ENCODE measurements at places on chromosomes 3 and 15. TPM values are rescaled to one million over a fixed set of nuclear protein-coding genes. Genes with fewer than 3 reads are reported as not detected.

DNA sequence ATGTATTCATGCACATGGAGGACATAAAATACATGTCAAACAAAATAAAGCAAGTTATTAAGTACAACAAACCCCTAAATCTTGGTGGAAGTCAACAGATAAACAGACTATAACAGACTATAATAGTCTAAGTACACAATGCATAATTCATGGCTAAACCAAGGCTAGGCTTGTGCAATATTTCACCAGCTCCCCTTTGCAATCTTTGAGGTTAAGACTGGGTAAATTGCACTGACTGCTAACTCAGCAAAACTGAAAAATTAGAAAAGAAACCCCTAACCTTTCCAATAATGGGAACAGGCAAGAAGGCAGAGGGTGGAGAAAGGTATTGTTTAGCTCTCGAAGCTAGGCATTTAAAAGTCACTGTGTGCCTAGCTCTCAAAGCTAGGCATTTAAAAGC, 304.9 kb upstream of the WNT5A start:
- no peak for DNase-seq

- DNase-seq: no peak
Measured at GRCh38 chr3:110199588-110199943, 862.2 kb upstream of the DPPA4 start.

- DNase-seq: no peak
Measured at GRCh38 chr15:74783072-74783807, 1.4 kb downstream of the CSK start.

Gene C3orf80
- polyA plus RNA-seq: 0.35 TPM

Gene TTLL13
- 0.13 TPM for polyA plus RNA-seq

DNA sequence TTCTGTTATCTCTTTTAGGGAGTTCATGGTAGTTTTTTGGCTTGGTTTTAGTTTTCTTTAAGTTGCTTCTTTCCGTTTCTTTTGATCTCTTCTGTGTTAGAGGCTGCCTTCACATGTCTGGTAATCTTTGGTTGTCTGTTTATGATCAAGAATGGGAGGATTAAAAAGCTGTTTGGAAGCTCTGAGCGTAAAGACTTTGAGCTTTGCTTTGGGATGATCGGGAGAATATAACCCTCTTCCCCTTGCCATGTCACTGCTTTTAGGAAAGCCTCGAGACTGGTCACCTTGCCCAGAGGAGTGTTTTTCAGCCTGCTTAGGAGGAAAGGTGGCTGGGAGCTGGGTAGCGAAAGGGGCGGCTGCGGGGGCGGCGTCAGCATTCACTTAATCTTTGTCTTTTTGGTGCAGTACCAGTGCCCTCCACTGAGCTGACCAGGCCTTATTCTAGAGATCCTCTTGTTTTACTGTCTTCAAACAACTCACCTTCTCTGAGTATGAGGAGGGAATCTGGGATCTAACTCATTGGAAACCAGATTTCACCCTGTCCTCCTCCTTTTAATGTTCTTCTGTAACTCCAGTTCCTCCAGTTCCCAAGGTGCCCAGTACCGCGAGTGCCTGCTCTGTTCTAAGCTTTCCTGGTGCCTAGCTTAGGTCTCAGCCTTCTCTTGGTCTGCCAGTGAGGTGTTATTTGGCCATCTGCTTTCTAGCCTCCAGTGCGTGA, 15.5 kb downstream of the TATDN2 start:
- no peak for DNase-seq

GRCh38 chr15:83549623-83550022, 102.5 kb downstream of the SH3GL3 start:
- no peak for DNase-seq

DNA sequence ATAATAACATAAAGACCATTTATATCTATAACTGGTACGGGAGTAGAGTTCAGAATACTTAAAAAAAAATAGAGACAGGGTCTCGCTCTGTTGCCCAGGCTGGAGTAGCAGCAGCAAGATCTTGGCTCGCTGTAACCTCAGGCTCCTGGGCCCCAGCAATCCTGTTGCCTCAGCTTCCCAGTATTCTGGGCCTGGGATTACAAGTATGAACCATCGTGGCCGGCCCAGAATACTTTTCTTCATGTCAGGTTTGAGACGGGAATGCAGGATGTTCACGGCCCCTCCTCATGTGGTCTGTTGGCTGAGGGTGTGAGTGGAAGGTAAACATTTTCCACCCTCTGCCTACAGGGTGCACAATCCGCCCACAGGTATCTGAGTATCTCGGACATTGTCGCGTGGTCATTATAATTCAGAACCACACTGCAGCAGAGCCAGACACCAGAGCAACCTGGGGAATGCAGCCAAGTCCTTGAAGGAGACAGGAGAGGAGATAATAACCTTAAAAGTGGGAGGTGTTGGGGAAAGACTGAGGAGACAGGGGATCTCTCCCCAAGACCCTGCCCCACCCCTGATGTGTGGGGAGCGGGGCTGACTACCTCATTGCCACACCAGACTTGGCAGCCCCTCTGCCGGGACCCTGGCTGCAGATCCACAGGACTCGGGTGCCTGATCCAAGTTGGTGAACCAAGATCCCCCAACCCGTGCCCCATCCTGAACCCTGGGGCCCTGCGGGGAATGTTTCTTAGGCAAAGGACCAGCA, 106.8 kb downstream of the ADCY5 start:
- no peak for DNase-seq

Gene KCTD6
- polyA plus RNA-seq: 31.9 TPM

Gene IMPG2
- polyA plus RNA-seq: 0.33 TPM

Gene WDR72
- 78.8 TPM for polyA plus RNA-seq

Gene ACKR4
- 1.7 TPM for polyA plus RNA-seq

DNA sequence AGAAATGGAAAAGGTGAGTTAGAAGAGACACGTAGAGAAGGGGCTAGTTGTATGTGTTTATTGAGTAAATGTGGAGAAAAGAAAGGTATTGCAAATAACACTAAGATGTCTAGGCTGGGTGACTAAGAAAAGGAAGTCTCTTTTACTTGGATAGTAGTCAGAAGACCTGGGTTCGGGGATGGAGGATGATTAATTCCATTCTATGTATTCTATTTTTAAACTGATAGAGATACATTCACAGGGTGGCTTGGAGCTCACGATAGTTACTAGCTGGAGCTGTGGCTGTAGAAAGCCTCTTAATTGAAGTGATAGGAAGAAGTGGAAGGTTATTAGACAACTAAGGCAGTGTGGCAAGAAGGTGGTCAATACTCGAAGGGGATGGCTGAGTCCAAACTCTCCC, 65.9 kb upstream of the TNIK start:
- no peak for DNase-seq

GRCh38 chr3:178059119-178059518, 477.1 kb upstream of the KCNMB2 start:
- no peak for DNase-seq

Gene FGD5
- polyA plus RNA-seq: 23.6 TPM

Measured in right renal cortex interstitium (tissue), 3 donors.